DND-41 (cell line): ENCODE measurements at places on chromosomes 5 and 9.

DNA sequence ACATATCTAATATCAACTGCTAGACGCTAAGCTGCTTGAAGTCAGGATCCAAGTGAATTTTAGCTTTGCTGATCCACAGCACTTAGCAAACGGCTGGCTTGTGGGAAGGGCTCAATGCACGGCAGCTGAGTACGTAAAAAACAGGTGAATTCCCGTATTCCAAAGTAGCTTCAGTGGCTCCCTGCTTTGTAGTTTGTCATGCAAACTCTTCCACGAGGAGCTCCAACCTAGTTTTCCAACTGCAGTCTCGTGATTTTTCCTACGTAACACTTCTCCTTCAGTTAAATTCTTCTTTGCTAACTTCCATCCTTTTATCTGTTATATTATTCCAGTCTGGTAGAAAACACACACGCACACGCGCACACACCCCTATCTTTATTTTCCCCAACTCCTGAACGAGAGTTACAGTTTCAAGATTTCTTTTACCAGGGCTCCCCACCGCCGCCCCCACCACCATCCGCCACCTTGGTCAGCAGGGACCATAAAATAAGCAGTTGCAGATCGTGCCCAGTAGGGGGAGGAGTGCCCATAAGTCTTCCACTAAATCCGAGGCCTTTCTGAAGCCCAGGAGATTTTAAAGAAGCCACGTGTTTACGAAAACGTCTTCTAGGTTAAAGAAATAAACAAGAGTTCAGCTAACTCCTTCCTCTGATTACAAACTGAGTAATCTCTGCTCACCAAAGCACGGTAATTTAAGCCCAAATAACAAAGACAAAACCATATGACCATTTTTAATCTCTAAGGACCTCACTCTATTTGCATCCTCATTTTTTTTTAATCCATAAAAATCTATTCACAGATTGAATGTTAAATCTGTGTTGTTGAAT, 34.8 kb upstream of the TRIO start:
- no peaks in the 10 kb centered on the region for H3K36me3 ChIP-seq
- H3K27ac ChIP-seq = no peak overlapping the region
- no peaks in the 10 kb centered on the region for H3K27me3 ChIP-seq
- no peaks in the 10 kb centered on the region for H3K4me1 ChIP-seq

DNA sequence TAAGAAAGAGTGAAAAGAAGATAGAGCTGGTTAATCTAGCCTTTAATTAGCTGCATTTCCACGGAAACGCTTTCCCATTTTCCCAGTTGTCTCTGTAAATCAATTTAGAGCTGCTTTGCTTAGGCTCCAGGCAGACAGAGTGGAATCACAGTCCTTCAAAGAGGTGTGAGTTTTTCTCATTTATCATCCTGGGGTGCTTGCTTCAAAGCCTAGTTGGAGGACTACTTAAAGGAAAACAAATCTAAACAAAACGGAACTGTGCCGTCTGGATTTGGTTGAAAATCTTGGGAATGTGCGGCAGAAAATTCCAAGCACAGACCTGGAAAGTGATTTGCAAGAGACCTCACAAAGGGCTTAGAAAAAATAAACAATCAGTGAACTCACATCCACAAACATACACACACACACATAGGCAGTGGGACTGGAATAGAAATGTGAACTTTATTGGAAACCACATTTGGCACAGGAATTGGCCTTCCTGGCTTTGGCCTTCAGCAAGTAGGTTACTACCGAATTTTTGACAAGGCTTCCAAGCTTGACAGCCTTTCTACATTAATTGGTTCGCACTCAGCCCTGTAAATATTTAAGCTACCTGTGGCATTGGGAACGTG, 235.2 kb upstream of the SLC24A2 start:
- no peak overlapping the region for H3K4me3 ChIP-seq
- DNase-seq = no peak
- no peak overlapping the region for H3K27ac ChIP-seq
- H3K27me3 ChIP-seq = no peaks in the 10 kb centered on the region

GRCh38 chr5:7391215-7391614, 4.7 kb upstream of the ADCY2 start:
- H3K36me3 ChIP-seq = no peaks in the 10 kb centered on the region
- DNase-seq = no peak
- no peaks in the 10 kb centered on the region for H3K27me3 ChIP-seq
- no peaks in the 10 kb centered on the region for H3K4me1 ChIP-seq
- H3K27ac ChIP-seq = no peak overlapping the region
- no peak overlapping the region for H3K4me3 ChIP-seq

DNA sequence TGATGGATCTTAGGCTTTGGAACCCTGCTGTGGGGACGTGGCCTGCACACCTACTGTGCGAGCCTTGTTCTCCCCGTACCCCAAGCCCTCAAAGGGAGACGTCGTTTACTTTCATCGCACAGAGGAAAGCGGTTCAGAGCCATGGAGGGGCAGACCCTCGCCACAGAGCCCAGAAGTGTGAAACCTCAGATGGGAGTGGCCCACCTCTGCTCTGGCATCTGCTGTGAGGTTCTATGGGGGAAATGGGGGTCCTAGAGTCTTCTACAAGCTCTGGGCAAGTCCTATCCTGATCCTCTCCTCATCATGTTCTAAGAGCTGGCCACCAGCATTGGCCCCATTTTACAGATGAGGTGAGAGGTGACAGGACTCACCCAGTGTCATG, 3.7 kb upstream of the RNF44 start:
- peak overlapping the region; percentile 84; the same call in 1 of the 2 replicates for H3K4me3 ChIP-seq
- peak overlapping the region; percentile 61 for H3K27ac ChIP-seq
- H3K27me3 ChIP-seq = peaks cover 8% of the 10 kb centered on the region
- peaks cover 4% of the 10 kb centered on the region; the same call in 1 of the 2 replicates for H3K36me3 ChIP-seq

- no peaks in the 10 kb centered on the region for H3K27me3 ChIP-seq
- H3K27ac ChIP-seq = no peak overlapping the region
- peaks cover 52% of the 10 kb centered on the region for H3K36me3 ChIP-seq
- H3K4me3 ChIP-seq = no peak overlapping the region
These were observed 44.5 kb downstream of the SECISBP2 start for GRCh38 chr9:89362647-89363310.

GRCh38 chr9:14277761-14278160, 36.2 kb downstream of the NFIB start:
- no peak for DNase-seq
- H3K4me1 ChIP-seq = no peaks in the 10 kb centered on the region
- no peak overlapping the region for H3K27ac ChIP-seq
- no peaks in the 10 kb centered on the region for H3K27me3 ChIP-seq
- H3K4me3 ChIP-seq = no peak overlapping the region

GRCh38 chr5:142808878-142809598, 38.9 kb downstream of the ARHGAP26 start:
- no peaks in the 10 kb centered on the region for H3K36me3 ChIP-seq
- H3K27ac ChIP-seq = no peak overlapping the region
- DNase-seq = no peak
- no peaks in the 10 kb centered on the region for H3K27me3 ChIP-seq

GRCh38 chr5:116478491-116478890, 96.1 kb downstream of the SEMA6A start:
- H3K27ac ChIP-seq = no peak overlapping the region
- H3K4me1 ChIP-seq = no peaks in the 10 kb centered on the region
- H3K4me3 ChIP-seq = no peak overlapping the region
- no peaks in the 10 kb centered on the region for H3K36me3 ChIP-seq

GRCh38 chr9:105069696-105070095, 141.7 kb upstream of the ABCA1 start:
- H3K27me3 ChIP-seq = no peaks in the 10 kb centered on the region
- no peak overlapping the region for H3K4me3 ChIP-seq
- H3K27ac ChIP-seq = no peak overlapping the region
- no peaks in the 10 kb centered on the region for H3K36me3 ChIP-seq
- no peaks in the 10 kb centered on the region for H3K4me1 ChIP-seq
- no peak for DNase-seq

- H3K4me3 ChIP-seq = no peak overlapping the region
- no peaks in the 10 kb centered on the region for H3K4me1 ChIP-seq
- H3K36me3 ChIP-seq = no peaks in the 10 kb centered on the region
- H3K27me3 ChIP-seq = no peaks in the 10 kb centered on the region
- H3K27ac ChIP-seq = no peak overlapping the region
These were observed 3.0 kb downstream of the MLANA start for GRCh38 chr9:5893591-5894236.

DNA sequence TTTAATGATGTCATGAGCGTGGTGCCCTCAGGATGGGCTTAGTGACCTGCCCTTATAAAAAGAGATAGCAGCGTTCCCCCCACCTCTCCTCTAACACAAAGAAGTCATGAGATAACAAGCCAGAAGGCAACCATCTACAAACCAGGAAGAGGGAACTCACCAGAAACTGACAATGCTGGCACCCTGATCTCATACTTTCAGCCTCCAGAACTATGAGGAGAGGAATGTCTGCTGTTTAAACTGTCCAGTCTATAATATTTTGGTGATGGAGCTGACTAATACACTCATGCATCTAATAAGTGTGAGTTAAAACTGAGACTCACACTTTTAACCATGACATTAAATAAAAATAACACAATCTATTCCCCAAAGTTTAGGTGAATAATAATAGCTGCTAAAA, 156.1 kb upstream of the SPEF2 start:
- no peak overlapping the region for H3K27ac ChIP-seq
- H3K4me1 ChIP-seq = no peaks in the 10 kb centered on the region
- H3K4me3 ChIP-seq = no peak overlapping the region
- no peak for DNase-seq
- no peaks in the 10 kb centered on the region for H3K36me3 ChIP-seq

DNA sequence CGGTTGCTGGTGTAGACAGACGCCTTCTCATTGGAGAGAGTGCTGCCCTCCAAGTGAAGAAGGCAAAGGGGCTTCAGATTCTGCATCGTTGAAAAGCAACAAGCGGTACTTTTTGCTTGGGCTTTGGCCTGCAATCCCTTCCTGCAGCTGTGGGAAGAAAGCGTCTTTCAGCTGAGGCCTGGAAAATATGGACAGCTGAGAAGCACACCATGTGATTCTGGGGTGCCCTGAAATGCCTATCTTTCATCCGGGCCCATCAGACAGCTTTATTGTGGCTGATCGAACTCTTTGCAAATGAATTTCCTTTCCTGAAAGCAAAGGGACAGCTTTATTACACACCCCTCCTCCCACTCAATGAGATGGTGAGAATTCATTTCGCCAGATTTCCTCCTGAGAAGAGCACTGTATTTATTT, 74.0 kb downstream of the NSG2 start:
- no peak overlapping the region for H3K4me3 ChIP-seq
- no peaks in the 10 kb centered on the region for H3K4me1 ChIP-seq
- H3K27me3 ChIP-seq = peaks cover 3% of the 10 kb centered on the region
- DNase-seq = no peak

DNA sequence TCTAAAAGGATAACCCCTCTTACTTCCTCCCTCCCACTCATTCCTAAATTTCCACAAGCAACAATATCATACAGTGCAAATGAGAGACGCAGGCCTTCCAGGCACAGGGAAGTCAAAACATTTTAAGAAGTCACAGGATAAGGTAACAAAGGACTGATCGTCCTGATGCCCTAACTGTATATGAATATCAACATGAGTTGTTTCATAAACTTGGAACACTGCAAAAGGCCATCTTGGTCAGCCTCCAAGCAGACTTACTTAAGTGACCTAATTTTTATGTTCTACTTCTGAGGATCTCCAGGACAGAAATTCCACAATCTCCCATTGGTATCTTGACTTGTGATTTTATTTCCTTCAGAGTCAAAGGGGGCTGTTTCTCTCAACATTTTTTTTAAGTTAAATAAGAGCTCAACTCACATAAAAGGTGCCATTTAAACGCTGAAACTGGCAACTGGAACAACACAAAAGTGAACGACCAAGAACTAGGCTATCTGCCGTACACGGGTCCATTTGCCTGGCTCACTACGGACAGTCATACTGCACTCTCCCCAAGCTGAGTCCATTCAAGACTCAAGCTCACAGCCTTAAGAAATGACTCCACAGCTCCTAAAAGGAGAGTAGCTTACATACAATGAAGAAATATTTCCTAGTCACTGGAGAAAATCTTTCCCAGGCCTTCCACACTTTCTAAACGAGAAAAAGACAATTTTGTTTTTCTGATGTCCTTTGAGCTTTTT, 71.3 kb downstream of the LHFPL2 start:
- no peak for DNase-seq
- no peak overlapping the region for H3K4me3 ChIP-seq
- H3K4me1 ChIP-seq = no peaks in the 10 kb centered on the region

DNA sequence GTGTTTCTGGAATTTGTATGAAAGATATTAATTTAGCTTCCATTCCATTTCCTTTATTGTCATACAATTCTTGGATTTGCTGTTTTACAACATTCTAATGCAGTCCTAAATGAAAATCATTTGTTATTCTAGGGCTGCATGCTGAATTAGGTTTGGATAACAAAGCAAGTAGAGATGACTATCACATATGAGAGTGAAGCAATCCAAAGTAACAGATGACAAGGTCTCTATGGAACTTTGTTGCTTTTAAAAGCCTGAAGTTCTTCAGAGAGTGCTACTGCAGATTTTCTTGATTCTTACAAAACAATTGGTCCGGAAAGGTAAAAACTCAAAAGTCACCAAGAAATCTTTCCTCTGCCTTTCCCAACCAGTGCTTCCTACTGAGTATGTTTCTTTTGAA, 56.9 kb upstream of the VCAN start:
- DNase-seq = no peak
- no peaks in the 10 kb centered on the region for H3K4me1 ChIP-seq
- H3K27ac ChIP-seq = no peak overlapping the region

DNA sequence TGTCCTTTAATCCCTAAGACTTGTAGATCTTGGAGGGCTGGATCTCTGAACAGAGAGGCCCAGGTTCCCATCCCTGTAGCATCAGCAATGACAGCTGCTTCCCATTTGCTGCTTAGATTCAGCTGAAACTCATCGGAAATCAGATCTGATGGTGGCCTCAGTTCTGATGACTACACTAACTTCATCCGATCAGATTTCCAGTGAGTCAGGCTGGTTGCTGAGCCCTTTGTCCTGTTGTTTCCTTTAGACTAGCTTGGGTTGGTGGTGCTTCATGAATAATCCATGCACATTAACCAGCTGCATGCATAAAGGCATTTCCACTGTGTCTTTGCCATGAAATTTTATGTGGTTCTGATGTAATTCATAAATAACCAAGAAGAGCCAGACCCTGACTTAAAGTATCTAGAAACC, 195.2 kb upstream of the TUT7 start:
- no peaks in the 10 kb centered on the region for H3K27me3 ChIP-seq
- DNase-seq = no peak
- H3K36me3 ChIP-seq = no peaks in the 10 kb centered on the region
- no peak overlapping the region for H3K27ac ChIP-seq

DNA sequence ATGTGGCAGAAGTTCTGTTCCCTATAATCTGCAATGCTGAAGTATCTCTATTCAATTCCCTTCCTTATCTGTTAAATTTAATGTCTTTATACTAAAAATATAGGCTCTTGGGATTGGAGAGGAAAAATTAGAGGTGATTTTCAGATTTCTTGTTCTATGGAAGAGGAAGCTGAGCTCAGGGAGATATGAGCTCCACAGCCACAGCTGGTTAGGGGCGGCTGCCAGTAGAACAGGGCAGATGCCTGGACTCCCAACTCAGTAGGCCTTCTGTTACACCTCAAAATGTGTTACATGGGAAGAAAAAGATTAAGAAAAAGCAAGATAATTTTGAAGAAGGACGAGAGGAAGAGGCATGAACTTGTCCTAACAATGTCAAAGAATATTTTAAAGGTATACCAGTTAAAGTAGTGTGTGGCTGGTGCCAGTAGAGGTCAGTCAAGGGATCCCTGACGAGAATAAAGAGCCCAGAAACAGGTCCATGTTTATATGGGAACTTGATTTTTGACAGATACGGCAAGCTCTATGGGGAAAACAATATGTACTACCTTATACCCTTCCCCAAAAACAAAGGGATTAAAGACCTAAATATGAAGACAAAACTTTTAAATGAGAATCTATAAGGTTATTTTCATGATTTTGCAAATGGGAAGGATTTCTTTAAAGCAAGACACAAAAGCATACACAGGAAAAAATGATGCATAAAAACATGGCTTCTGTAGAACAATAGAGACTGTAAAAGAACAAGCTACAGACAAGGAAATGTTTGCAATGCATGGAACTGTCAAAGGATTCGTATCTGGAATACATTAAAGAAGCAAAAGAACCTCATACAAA, 28.7 kb downstream of the DNAJC21 start:
- H3K4me3 ChIP-seq = no peak overlapping the region
- H3K36me3 ChIP-seq = peaks cover 18% of the 10 kb centered on the region
- H3K27me3 ChIP-seq = no peaks in the 10 kb centered on the region
